ENCODE measurements at places on chromosomes 5 and 9.

GRCh38 chr5:139276426-139276825, 17.1 kb upstream of the MATR3 start:
- no peak for DNase-seq

- no peak for DNase-seq
Observed at GRCh38 chr5:139964994-139965565, 78.0 kb downstream of the NRG2 start.

- no peak for DNase-seq
Observed at GRCh38 chr5:174559566-174560090, 164.8 kb upstream of the MSX2 start.

DNA sequence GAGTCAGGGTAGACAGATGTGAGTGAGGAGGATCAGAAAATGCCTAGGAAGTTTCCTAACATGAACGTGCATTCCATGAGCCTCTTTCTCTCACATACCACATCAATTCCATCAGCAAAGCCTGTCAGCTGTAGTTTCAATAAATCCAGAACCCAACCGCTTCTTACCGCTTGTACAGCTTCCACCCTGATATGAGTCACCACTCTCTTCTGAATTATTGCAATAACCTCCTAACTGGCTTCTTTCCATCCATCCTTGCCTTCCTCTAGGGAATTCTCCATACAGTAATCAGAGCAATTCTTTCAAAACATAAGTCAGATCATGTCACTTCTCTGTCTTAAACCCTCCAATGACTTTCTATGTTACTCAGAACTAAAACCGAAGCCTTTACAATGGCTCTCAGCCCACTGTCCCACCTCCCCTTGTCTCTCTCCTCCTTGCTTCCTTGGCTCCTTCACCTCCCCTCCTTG, 8.1 kb upstream of the RAD23B start:
- peak; percentile 99 for DNase-seq

DNA sequence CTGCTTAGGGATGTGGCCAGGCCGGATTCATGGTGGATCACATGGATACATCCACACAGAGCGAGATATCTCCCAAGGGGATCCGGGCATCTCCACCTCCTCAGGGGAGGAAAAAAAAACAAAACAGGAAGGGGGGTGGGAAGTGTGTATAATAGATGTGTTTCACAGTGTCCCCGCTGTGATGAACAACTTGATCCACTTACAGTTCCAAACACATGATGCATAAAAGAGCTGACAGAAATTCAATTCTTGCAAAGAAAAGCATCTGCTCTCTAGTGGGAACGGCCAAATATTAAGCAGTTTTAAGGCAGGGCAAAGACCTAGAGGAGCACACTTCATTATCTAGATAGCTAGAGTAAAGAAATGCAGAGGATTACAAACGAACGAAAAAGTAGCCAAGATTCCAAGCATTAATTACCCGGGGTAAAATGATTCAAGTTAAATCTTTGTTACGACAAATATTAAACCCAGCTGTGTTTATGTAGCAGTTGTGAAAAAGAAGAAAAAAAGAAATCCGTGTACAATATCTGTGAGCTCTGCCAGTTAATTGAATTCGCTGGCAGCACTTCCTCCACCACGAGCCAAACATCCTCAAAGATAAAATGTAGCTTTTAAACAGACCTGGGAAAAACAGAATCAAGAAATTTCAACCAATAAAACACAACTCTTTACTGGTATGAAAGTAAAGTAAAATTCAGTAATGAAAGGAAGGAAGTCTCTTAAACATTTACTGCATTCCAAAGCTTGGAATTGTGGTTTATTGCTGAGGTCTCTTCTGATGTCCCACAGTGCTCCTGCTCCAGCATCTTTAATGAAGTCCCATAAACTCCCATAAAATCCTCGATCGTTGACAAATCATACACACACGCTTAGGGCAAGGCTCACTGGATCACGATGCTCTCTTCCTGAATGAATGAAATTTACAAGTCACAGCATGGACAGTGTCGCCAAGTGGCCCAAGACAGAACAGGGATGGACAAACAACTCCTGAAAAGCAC, 213.0 kb downstream of the CRB2 start:
- DNase-seq, result peak; percentile 79

GRCh38 chr5:115457571-115457970, 87.0 kb downstream of the FEM1C start:
- DNase-seq, result no peak

GRCh38 chr5:41542183-41542582, 31.8 kb upstream of the PLCXD3 start:
- DNase-seq, result no peak

- DNase-seq, result no peak
Observed at GRCh38 chr9:114972510-114973136, 42.2 kb upstream of the TNFSF8 start.

DNA sequence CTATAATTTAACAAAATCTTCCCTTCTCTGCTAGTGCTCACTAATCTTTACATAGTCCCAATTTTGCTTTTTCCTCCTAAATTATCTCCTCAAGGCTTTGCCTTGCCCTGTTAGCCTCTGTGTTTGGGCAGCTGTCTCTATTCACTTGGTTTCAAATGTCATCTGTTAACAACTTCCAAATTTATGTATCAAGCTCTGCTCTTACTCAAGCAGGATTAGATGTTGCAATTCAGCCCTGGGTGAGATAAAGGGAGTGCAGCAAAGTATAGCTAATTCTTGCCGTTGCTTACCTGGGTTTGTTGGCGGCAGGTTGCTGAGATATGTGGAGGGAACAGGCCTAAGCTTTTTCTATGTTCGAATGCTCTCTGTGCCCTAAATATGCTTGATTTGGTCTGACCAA, 483.8 kb downstream of the DMAC1 start:
- peak; percentile 51 for DNase-seq

DNA sequence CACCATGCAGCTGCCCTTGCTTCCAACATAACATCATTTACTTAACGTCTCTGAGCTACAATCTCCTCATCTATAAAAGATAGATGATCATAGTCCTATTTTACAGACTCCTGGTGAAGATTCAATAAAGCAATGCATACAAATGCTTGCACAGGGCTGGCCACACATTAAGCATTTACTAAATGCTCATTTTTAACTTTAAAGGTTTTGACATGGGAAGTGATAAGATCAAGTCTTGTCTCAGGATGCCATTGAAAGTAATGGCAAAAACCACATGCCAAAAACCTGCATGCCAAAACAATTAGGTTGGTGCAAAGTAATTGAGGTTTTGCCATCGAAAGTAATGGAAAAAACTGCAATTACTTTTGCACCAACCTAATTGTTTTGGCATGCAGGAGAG, 181.2 kb upstream of the ADRA1B start:
- DNase-seq, result no peak

DNA sequence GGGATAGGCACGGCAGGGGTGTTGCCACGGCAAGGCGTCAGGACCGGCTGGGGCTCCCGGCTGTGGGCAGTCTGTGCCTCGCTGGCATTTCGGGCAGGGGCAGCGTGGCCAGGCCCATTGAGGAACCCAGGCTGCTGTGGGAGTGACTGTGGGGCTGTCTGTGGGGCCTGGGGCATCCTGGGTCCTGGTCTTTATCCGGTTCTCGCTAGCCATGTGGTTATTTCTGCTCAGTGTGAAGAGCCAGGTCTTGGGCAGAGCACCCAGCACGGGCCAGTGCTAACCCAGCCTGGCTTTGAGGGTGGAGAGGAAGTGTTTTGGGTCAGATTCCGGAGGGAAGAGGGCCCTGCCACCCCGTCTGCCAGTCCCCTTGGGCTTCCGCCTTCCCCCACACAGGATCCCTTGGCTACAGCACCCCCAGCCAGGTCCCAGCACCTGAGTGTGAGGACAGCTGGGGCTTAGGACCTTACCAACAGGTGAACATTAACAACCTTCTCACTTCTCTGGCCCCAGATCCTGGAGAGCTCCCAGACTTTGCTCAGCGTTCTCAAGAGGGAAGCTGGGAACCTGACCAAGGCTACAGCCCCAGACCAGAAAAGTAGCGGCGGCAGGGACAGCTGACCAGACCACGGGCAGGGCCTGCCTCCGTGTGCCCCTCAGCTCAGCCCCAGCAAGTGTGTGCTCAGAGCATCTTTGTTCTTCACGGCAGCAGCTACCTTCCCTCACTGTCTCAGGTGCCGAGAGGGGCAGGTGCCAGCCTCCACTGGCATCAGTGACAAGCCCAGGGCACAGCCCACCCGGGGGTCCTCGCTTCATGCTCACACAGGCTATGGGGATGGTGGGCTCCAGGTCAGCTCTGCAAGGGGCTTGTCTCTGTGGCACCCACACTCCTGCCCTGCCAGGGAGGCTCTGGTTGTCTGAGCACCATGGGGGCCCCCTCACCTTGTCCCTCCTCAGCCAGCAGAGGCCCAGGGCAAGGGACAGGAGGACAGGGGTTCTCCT, 1.1 kb downstream of the SSNA1 start:
- no peak for DNase-seq

DNA sequence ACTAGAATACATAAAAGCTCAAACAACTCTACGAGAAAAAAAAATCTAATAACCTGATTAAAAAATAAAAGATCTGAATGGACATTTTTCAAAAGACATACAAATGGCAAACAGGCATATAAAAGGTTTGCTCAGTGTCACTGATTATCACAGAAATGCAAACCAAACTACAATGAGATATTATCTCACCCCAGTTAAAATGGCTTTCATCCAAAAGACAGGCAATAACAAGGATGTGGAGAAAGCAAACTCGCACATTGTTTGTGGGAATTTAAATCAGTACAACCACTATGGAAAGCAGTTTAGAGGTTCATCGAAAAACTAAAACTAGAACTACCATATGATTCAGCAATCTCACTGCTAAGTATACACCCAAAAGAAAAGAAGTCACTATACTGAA, 20.8 kb downstream of the UGT3A2 start:
- no peak for DNase-seq

- no peak for DNase-seq
Observed at GRCh38 chr5:176574297-176574591, 25.1 kb downstream of the CDHR2 start.

- no peak for DNase-seq
Observed at GRCh38 chr5:4099386-4099785, 503.8 kb downstream of the IRX1 start.

DNA sequence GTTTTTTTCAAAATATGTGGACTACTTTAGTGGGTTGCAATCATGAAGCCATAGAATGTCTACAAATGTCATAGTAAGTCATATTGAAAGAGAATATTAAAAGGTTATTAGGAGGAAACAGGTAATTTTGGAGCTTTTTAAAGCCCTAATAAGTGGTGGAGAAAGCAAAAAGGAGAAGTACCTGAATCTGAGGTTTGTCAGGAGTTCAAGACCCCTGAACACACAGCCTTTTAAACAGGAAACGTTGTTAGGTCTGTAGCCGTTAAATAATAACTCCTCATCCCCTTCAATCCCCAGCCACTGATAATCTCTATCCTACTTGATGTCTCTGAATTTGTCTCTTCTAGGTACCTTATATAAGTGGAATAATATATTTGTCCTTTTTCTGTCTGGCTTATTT, 51.1 kb downstream of the SPEF2 start:
- no peak for DNase-seq

DNA sequence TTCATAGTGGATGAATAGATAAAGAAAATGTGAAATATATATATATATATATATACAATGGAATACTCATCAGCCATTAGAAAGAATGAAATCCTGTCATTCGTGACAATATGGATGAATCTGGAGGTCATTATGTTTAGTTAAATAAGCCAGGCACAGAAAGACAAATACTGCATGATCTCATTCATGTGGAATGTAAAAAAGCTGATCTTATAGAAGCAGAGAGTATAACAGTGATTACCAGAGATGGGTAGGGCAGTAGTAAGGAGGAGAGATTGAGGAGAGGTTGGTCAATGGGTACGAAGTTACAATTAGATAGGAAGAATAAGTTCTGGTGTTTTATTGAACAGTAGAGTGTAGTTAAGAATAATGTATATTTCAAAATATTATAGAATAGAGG, 19.7 kb upstream of the PCDHAC2 start:
- no peak for DNase-seq

DNA sequence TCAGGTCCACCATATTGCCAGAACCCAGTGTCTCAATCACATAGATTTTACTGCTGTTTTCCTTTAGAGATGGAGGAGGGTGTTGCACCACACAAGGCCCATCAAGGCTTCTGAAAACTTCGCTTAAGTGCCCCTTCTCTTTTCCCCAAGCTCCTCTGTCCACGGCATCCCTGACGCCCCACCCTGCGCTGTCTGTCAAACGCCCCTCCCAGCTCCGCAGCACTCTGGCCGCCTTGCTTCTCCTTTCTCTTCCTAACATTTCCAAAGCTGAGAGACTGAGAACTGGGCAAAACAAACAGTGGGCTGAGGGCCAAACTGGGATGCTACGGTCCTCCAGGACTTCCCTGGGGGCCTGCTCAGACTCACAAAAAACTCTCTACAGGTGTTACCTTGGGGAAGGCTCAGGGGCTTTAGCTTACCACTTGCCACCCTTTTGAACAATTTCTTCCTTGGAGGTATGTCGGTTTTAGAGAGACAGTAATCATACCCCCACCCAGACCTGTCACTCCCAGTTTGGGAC, 28.3 kb upstream of the ERGIC1 start:
- DNase-seq, result no peak

All from fibroblast of gingiva (primary cell).